ENCODE measurements at places on chromosomes 3 and 15.

DNA sequence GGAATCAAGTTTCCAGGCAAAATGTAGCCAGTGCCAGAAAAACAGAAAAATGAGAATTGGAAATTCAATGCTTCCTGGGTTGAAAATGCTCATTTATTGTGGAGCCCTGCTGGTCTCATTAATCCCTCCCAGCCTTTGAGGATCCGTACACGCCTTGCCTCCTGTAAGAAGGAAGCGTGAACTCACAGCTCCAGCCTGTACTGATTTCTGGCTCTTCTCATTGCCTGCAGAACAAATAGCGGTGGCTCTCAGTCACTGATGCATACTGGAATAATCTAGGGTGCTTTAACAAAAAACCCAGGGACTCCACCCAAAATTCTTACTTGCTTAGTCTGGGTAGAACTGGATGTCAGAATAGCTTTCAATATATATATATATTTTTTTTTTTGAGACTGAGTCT is 29.3 kb upstream of the SLC24A5 start:
- DNase-seq: no peak

GRCh38 chr3:47405820-47406761 is 25.3 kb downstream of the PTPN23 start:
- no peak for DNase-seq

DNA sequence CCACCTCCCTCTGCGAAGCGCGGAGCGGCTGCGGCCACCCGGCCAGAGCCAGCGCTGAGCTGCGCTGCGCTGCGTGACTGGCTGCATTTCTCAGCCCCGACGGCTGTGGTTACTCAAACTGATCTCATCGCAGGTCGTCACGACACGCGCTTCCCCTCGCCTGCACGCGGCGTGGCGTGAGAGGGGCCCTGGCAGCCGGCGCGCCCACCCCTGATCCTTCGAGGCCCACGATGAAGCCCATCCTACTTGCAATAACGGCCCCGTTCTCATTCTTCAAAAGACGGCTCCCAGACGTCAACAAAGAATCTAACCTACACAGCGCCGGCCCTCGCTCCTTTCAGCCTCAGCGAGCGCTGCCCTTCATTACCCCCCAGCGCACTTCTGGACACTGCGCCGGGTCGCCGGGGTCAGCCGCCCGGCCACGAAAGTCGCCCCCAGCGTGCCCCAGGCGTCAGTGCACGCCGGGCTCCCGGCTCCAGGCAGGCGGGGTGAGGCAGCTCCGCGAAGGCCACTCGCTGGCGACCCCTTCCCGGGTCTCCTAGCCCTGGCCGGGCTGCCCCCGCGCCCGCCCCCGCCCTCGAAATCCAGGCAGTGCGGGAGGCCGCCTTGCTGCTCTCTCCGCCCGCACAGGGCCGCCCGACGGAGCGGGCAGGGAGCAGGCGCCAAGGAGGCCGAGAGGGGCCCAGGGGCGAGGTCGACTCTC is 9.9 kb upstream of the LEKR1 start:
- DNase-seq: no peak

DNA sequence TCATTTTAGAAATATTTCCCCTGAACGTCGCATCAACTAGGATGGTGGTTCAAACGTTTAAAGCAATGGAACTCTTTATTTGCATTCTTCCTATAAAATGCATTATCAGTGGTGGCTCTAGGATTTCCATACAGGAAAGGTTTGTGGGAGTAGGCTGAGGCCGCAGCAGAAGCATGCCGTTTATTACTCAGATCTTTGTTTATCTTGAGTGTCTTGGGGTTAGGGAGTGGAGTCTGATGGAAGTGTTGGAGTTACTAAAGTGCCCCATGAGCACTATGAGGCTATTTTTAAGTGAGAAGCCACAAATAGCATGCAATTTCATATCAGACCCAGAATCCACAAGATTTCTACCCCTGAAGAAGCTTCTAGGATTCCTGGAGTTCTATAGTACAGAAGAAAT is 26.2 kb downstream of the ATOSA start:
- no peak for DNase-seq

GRCh38 chr3:117520582-117520981 is 811.0 kb downstream of the TUSC7 start:
- DNase-seq: no peak

- no peak for DNase-seq
These were observed 36.8 kb upstream of the RFTN1 start for GRCh38 chr3:16550305-16550675.

GRCh38 chr15:29377161-29377560 is 107.5 kb upstream of the NSMCE3 start:
- DNase-seq: no peak

DNA sequence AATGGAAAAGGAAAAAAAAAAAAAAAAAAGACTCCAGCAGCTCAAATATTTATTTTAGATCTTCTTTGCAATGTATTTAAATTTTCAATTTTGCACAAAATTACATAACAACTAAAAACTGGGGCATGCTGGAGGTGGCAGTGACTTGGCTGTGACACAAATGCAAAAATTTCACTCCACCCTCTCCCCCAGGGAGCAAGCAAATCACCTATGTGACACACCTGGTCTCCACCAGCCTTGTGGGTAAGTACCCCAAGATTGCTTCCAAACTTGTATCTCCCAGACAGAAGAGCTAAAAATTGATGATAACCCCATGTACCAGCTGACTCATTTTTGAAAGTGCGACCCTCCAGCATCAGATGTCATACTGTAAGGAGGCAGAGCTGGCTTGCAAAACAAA is 32.0 kb downstream of the UBE3A start:
- DNase-seq: no peak

DNA sequence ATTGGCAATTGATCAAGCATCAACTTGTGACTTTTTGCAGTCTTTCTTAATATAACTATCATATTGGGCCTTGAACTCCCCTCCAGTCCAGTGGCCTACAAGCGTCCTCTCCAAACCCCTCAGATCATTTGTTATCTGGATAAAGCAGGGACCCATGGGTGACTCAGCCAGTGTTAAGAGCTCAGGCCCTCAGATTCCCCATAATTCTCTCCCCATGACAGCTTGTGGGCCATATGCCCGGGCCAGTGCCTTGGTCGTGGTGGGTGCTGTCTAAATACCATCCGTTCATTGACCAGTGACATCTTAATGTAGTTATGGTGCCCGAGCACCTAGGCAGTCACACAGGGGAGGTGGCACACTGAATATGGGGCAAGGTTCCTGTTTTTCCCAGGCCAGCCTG is 18.1 kb downstream of the MCF2L2 start:
- DNase-seq: no peak

DNA sequence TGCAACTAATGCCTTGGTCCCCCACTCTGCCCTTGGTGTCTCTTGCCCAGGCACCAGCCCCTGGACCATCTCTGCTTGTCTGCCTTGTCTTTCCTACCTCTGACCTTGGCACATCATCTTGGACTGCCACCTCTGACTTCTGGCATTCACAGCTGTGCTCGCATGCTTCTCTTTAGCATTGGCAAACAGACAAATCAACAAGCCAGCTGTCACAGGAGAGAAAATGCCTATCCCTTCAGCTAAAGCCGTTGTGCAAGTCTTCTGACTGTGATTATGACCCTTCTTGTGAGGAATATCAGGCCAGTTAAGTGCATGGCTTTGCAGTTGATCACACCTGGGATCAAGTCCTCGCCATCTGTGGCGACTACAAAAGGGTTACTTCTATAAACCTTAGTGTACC is 84.6 kb downstream of the PRICKLE2 start:
- no peak for DNase-seq

DNA sequence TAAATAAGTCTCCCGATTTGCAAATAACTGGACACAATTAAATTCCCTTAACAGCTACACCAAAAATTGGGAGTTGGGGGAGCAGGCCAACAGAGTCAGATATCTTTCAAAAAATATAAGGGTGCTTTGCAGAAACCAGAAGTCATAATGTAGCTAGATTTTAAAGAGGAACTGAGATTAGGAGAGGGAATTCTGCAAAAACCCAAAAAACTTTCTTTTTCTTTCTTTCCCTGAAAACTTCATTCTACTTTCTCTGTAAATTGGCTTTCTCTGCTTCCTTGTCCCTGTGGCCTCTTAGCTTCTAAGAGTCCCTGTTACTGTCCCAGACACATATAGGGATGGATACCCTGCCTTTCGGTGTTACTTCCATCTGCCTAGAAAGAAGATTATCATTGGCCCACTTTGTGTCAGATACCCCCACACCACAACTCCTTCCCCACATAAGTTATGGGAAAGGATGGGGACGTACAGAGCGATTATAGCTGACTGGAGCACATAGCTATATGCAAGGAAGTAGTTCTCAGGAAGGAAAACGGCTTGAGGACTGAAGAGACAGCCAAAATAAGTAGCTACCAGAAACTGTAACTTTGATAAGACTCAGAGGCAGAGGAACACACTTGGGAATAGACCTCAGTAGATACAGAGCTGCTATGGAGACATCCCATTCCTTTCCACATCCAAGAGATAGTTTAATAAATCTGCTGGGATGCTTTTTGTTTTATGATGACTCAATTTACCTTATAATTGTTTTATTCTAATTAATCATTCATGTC is 129.1 kb upstream of the TGFBR2 start:
- no peak for DNase-seq

DNA sequence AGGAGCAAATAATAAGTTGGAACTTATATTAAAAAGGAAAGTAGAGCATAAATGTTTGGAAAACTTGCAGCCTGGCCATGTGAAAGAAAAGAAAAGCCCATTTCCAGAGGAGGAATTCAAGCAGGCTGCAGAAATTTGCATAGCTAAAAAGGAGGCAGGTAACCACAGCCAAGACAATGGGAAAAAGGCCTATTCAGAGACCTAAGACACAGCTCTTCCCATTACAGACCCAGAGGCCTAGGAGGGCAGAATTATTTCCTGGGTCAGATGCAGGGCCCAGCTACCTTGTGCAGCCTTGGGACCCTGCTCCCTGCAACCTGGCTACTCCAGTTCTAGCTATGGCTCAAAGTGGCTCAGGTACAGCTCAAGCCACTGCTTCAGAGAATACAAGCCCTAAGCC is 234.6 kb upstream of the BCHE start:
- DNase-seq: no peak

GRCh38 chr3:42036483-42036823 is 54.7 kb upstream of the TRAK1 start:
- DNase-seq: no peak

DNA sequence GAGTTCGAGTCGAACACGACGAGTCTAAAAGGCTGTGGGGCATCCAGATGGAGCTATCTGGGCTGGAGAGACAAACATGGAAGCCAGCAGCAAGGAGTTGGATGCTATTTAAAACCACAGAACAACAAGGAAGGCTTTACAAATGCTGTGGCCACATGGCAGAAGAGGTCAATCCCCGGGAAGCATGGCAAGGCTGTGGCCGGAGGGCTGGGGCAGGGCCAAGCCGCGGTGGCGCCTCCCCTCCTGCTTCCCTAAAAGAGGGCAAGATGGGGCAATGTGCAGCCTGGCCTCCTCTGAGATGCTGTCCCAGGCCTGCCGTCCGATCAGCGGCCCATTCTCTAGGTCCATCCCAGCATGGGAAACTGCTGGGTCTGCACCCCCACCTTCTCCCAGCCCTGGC is 139.1 kb downstream of the SRGAP3 start:
- no peak for DNase-seq

- no peak for DNase-seq
These were observed 178.5 kb upstream of the ZBTB20 start for GRCh38 chr3:115325539-115325938.

DNA sequence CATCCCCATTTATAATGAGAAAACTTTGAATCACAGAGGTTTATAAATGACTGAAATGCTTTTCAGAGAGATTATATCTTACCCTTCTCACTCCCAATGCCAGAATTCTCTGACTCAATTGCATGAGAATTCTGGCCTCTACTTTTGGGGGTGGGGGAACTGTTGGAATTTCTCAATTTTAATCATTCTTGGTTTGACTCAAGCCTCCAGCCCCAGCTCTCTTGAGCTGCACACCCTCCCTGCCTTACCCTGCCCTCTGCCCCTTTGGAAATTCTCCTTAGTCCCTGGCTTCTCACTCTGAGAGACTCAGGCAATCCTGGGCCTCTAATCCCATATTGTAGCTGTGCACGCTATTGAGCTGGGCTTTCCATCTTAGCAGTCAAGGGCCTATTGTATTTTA is 44.2 kb downstream of the ZNF589 start:
- no peak for DNase-seq

DNA sequence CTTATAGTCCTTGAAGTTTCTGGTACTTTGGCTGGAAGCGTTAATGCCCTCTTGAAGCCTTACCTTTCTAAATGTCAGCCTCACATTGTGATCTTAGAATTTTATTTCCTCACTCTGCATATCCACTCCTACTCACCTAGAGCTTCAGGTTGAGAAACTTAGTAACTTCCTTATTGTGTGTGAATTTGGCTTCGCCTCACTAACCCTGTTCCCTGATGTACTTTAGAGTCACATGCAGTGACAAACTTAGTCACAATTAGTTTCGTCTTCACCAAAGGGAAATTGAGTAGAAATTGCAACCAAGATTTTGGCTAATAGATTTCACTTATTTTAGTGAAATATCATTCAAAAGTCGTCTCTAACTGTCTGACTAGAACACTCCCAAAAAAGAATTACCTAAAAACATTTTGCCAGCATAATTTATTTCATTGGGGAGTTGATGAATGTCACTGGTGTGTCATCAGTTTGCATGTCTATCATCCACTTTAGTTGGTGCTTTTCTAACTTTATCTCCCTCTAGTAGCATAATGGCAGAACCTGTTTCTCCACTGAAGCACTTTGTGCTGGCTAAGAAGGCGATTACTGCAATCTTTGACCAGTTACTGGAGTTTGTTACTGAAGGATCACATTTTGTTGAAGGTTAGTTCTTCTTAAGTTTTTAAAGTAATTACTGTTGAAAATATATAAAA is 960 bp downstream of the MFN1 start:
- no peak for DNase-seq

DNA sequence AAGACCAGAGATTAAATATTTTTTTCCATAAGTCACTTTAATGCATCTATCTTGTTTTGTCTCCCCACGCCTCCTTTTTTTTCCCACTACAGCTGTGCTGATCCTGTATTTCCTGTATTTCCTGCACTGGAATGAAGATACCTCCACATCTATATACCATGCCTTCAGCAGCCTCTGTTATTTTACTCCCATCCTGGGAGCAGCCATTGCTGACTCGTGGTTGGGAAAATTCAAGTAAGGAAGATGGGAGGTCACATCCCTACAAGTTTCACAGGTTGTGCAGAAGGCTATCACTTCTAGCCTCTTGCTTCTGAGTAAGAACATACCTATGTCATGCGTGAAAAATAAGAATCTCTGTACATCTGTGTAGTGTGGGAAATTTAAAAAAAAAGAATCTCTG is 3.1 kb downstream of the SLC15A2 start:
- DNase-seq: no peak

Data from NCI-H187 treated with DMSO at 0.1 percent for 48 hours (cell line).